ENCODE measurements at places on chromosomes 2 and 18. TPM values are rescaled to one million over a fixed set of nuclear protein-coding genes. Genes with fewer than 3 reads are reported as not detected.

LYG1 gene
- 6.8 TPM for polyA plus RNA-seq

FRZB gene
- polyA plus RNA-seq: 3.5 TPM

MTHFD2 gene
- 19.3 TPM for polyA plus RNA-seq

EVX2 gene
- not detected for polyA plus RNA-seq

DPY30 gene
- 151 TPM for polyA plus RNA-seq

KCNG2 gene
- not detected for polyA plus RNA-seq

MDH1 gene
- 511 TPM for polyA plus RNA-seq

SMYD1 gene
- not detected for polyA plus RNA-seq

GALR1 gene
- polyA plus RNA-seq: 0.14 TPM

RAPGEF4 gene
- 10.4 TPM for polyA plus RNA-seq

REG3A gene
- not detected for polyA plus RNA-seq

ELOA2 gene
- not detected for polyA plus RNA-seq

C1GALT1C1L gene
- not detected for polyA plus RNA-seq

DSC2 gene
- 14.5 TPM for polyA plus RNA-seq

MCM6 gene
- polyA plus RNA-seq: 7.0 TPM

IL37 gene
- not detected for polyA plus RNA-seq

CHST9 gene
- polyA plus RNA-seq: 0.32 TPM

TNP1 gene
- polyA plus RNA-seq: not detected
